Colonic mucosa (tissue), 4 donors: ENCODE measurements at places on chromosomes 6 and 20. TPM values are rescaled to one million over a fixed set of nuclear protein-coding genes. Genes with fewer than 3 reads are reported as not detected.

- no peak for DNase-seq
These were observed 72.1 kb downstream of the MAP3K5 start for GRCh38 chr6:136720045-136720770.

GRCh38 chr20:15836634-15837033 is 736.6 kb downstream of the KIF16B start:
- DNase-seq = no peak

GRCh38 chr20:49526568-49526967 is 41.4 kb downstream of the PTGIS start:
- DNase-seq = no peak

GRCh38 chr20:6994452-6994851 is 227.0 kb downstream of the BMP2 start:
- no peak for DNase-seq

DNA sequence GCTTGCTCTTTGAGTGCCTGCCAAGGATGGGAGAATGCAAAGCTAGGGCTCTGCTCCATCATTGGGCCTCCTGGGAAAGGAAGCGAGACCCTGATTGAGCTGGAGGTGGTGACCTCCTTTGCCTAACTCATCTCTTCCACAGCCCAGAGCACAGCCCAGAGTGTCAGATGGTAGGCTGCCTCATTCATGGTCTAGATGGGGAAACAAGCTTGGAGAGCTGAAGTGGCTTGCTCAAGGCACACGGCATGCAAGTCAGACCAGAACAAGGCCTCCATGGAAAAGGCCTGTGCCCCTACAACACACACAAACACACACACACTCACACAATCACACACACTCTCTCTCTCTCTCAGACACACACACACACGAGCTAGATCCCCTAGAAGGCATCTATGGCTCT is 17.5 kb downstream of the TGM3 start:
- DNase-seq = no peak

- DNase-seq = no peak
These were observed 19.2 kb downstream of the PHACTR3 start for GRCh38 chr20:59623583-59623982.

GRCh38 chr6:45184040-45184439 is 144.1 kb upstream of the RUNX2 start:
- DNase-seq = no peak

Gene SLC4A11
- 2.6 TPM for total RNA-seq

Gene ADGRB3
- total RNA-seq = 0.42 TPM

Gene PRKN
- 8.1 TPM for total RNA-seq

Gene CCDC170
- total RNA-seq = 0.86 TPM

Gene RNF39
- 0.93 TPM for total RNA-seq

Gene OTOR
- not detected for total RNA-seq
